ENCODE measurements at places on chromosomes 12 and 14.

GRCh38 chr14:97282210-97283004, 485.2 kb downstream of the VRK1 start:
- DNase-seq = no peak

DNA sequence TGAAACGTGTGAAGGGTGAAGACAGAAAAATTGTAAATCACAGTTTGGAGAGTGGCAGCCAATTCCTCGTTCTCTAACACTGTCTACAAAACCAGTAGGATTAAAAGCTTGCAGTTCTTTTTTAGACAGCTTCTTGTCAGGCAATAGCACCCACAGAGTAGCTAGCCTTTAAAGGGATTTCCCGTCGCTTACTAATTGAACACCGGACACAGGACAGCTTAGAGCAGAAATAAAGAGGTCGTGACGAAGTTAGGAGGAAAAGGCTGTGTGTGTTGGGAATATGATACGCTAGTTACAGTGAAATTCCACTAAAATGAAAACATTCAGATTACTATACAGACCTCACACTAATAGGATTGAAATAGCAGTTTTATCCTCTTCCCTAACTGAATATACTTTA, 149.1 kb upstream of the FLRT2 start:
- DNase-seq = no peak

DNA sequence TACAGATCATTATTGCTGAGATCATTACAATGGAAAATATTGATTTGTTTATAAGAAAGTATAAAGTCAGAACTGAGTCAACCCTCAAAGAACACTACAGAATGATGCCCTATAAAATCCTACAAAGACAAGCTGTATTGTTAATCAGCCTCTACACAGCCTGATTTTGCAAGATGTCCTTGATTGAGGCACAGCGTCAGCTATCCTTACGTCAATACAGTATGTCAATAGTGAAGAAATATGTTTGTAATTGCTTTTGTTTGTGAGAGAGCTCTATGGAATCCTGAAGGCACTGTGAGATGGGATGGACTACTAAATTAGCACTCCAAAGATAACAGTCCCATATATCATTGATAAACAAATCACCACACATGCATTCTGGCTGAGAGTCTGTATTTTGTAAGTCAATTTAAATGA, 70.7 kb downstream of the RASSF9 start:
- no peak for DNase-seq

DNA sequence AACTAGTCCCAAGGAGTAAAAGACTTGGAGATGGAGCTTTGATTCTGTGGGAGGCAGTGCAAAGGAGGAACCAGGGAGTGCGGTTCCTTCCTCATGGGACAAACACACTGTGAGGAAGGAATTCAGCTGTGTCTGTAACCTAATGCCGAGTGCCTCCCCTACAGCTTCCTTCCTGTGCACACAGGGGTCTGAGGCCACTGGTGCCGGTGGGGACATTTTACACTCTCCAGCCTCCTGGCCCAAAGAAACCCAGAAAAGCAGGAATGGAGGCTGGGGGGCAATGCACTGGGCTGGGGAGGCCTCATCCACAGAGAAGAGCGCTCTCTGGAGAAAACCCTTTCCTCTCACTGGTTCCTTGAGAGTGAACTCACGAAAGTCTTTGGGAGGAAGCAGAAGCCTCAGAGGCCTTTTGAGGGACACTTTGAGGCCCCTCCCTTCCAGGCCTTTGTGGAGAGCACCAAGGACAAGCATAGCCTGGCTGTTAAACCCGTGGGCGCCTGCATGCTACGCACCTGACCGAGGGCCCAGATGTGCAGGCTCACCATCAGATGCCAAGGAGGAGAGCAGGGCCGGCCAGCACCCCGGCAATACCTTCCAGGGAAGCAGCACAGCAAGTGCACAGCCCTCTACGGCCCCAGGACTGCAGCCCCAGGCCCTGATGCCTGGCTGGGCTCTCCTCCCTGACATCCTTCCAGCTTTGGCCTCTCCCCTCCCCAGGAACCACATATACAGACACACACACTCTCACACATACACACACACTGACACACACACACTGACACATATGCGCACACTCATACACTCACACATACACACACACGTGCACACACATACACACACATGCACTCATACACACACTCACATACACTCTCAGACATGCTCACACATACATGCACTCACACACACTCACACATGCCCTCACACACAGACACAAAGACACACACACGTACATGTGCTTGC, 52.0 kb downstream of the NFKBIA start:
- DNase-seq = no peak

DNA sequence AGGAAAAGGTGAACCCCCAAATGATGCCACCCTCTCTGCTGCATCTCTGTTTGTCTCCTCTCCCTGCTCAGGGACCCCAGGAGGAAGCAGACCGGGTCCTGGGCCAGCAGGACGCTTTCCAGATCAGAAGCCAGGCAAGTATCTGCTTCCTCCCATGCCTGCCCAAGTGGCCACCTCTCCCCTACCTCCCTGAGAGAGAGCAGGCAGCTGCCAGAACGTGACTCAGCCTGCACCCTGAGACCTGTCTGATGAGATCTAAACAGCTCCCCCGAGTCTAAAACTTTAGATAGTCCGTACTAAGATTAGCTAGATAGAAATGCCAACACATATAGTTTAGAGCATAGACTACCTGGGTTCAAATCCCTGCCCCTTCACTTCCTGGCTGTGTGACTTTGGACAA, 31.2 kb upstream of the OAS1 start:
- DNase-seq = no peak

DNA sequence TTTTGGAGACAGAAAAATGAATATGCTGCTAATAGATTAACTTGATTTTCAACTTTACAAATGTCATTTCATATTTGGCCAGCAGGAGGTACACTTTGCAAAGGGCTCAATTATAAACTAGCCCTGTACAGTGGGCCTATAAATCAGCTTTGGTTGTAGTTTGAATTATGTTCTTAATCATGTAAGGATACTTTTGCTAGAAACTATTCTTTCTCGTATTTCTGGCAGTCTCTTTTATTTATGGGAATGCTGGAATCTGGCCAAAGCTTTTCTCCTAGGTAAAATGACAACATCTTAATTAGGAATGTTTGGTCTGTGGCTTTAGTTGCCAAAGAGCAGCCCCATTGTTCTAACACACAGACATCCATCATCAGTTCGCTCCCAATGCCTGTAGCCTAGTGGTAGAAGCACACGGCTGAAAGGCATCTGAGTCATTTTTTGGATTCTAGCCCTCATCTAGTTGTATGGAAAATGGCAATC, 1322.3 kb upstream of the SEL1L start:
- DNase-seq = peak; percentile 95

- DNase-seq = no peak
Observed at GRCh38 chr12:72472350-72472749, 200.2 kb downstream of the TRHDE start.

DNA sequence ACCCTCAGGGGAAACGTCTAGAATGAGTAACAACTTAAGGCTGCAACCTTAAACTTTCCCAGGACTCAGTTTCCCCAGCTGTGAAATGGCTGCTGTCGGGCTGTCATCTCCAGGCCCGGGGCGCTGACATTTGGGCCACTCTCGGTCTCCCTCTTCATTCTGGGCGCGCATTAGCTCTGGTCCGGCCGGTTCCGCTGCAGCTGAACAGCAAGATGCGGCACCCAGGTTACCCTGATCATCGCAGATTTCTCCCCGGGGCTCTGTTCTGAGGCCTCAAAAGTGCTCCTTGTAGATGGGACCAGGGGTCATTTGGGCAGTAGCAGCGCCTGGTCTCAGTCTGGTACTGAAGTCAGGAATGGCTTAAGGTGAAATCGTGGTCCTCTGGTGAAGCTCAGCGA, 890 bp upstream of the BCL7A start:
- DNase-seq = no peak

DNA sequence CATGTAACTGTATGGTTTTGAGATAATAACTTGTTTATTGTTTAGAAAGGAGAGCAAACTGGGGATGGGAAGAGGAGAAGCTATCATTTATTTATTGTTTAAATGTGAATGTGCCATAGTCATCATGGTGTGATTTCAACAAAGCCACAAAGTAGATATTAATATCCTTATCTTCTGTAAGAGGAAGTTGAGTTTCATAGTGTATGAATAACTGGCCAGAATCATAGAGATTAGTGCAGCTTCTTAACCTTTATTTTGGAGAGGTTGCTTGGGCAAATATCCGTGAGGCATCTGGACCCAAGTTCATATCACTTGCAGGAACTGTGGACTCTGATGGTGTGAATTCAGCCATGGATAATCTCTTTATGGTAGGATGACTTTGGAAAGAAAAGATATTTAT, 26.8 kb upstream of the LYZ start:
- DNase-seq = no peak

- no peak for DNase-seq
Observed at GRCh38 chr12:51202718-51203117, 15.1 kb downstream of the POU6F1 start.

Data from fibroblast of skin of right quadriceps (primary cell).